Mesothelial cell of epicardium (in vitro differentiated cells): ENCODE measurements at places on chromosomes 3 and 15. TPM values are rescaled to one million over a fixed set of nuclear protein-coding genes. Genes with fewer than 3 reads are reported as not detected.

FMN1 gene
- 1.1 to 1.6 TPM (median 1.2 TPM) in 3 replicates for total RNA-seq

ATP13A5 gene
- total RNA-seq = not detected in 3 replicates

ATP2B2 gene
- total RNA-seq = not detected in 3 replicates

CTSH gene
- total RNA-seq = 141 to 153 TPM (median 144 TPM) in 3 replicates

ROPN1 gene
- total RNA-seq = not detected in 3 replicates

ST3GAL6 gene
- 9.0 to 14.1 TPM (median 11.1 TPM) in 3 replicates for total RNA-seq

ZNF80 gene
- total RNA-seq = 0.16 TPM in 1 of 3 replicates, not detected in the others

RYR3 gene
- total RNA-seq = 2.9 to 3.8 TPM (median 2.9 TPM) in 3 replicates

GRCh38 chr15:47725906-47726305 is 8.6 kb downstream of the SEMA6D start:
- no peak for DNase-seq

DNA sequence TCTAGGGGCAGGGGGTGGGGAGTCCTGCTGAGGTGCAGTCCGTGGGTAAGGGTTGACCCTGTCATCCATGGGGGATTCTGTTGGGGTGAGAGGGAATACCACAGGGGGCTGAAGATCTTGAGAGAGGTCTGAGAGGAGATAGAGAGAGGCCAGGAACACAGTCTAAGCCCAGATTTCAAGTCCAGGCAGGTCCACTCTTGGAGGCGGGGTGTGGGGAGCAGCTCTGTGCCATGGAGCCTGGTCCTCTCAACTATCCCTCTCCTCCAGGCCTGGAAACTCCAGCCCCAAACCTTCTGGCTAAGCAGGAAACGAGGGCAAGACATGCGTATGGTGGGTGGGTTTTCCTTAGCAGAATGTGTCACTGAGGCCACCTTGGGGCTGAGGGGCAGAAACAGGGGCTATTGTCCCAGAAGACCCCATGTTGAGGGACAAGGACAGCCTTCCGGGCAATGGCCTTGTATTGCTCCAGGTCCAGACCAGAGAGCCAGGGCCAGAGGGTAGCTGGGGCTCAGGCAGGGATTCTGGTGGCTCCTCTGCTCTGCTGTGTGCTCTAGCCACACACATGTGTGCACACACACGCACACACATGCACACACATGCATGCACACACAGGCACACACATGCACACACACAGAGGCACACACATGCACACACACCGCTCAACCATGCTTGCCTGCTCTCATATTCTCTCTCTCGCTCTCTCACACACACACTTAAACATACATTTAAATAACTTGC is 48.6 kb upstream of the MAGEF1 start:
- no peak for DNase-seq

DNA sequence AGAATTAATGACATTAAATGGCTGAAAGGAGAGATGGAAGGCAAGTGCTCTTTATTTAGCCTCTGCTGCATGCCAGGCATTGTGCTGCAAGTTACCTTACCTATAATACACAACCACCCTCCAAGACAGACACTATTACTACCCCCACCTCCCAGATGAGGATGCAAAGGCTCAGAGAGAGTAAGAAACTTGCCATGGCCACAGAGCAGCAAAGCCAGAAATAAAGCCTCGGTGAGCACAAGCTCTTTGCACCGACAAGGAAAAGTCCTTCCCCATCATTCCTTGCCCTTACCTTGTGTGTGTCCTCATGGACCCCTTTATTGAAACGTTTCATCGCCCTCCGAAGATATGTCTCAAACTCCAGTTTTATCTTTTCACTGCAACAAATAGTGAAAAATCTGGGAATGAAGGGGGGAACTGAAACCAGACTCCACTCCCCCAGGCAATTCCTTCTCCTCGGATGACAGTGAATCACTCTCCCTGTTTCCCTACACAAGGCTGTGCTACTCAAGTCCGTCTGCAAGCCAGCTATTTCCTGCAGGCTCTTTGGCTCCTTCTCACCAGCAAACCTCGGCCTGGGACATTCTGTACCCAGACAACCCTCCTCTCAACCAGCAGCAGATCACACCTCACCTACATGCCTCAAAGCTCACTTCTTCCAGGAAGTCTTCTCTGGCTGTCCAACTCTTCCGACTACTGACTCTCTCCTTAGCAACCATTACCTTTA is 11.4 kb downstream of the XPC start:
- no peak for DNase-seq

DNA sequence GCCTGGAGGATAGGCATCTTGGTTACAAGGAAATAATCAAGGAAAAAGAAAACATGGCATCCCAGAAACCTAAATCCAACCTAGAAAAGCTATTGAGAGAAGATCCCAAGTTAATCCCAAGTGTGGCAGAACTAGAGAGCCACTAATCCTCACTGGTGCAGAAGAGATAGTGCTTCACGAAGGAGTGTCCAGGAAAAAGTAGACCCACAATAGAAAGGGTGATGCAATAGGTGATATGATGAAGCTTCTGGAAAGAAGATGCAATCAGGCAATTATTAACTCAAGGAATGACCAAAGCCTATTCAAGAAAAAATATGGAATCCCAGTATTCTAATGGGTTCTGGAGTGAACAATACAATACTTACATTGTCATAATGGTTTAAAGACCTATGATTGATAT is 95.2 kb downstream of the AQP9 start:
- DNase-seq = no peak

DNA sequence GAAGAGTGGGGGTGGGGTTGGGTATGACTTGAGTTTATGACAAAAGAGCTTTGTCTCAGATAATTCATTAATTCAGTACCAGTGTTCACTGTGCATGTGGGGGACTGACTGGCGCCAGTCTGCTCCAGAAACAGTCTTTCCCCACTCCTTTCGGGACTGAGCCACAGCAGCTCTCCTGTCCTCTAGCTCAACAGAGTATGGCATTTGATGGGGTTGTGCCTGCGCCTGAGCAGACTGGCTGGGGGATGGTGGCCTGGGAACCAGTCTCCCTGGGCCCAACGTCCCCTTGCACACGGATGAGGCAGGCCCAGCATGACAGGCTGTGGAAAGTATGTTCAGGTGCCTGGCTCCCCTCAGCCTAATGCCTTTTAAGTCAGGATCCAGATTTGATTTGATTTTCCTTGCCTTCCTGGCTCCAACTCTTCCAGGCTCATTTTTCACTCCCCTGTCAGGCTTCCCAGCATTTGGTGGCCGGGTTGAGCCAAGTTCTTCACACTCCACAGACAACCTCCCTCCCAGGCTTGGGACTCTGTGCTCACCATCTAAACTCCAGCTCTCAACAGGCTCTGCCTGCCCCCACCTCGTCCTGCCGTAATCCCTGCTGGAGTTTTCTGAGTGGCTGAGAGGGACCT is 105.0 kb downstream of the MYLK start:
- DNase-seq = no peak

GRCh38 chr3:130841357-130841756 is 52.5 kb upstream of the ATP2C1 start:
- no peak for DNase-seq

DNA sequence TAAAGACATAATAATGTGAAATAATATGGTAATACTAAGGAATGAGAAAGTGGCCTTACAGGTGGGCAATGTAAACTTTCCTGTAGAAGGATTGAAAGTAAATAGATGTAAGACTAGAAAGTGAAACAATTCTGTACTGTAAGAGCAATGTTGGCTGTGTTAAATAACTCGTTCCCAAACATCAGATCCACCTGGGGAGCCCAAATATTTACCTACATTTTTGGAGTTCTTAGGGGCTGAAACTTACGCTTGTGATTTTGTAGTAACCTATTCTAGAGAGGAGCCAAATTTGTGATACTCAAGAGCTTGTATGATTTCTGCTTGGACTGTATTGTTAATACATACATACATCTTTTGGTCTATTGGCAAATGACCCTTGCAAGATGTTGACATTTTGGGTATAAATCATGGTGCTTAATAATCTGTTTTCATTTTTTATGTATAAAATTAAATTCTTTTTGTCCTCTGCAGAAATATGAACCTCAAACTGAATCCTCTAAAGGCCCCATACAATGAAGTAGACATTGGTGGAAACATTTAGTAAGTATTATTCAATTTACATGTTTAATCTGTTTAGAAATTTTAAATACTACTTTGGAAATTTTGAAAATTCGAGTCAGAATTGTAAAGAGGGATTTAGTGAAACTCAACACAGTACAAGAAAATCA is 8.5 kb upstream of the CHD2 start:
- DNase-seq = no peak

- DNase-seq = no peak
Measured at GRCh38 chr15:25435474-25436243, 3.2 kb downstream of the UBE3A start.
